ENCODE measurements at places on chromosomes 4 and X.

GRCh38 chr4:4856071-4857000, 3.1 kb upstream of the MSX1 start:
- no peak for DNase-seq

DNA sequence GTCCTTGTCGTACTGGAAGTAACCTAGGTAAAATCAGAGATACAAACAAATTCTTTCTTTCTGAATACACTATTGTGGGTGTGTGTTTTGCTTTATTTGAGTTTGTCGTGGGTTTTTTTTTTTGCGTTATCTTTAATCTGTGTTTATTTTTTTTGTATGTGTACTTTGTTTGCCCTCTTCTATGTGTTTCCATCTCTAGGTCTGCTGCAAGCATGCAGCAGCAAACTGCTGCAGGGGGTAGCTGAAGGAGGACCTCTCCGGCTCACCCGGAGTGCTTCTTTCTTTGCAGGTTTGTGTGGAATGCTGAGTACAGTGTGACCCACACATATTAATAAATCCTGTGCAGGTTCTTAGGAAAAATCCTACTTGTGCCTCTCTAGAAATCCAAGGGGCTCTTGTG, 64.8 kb downstream of the FNIP2 start:
- DNase-seq, result no peak

DNA sequence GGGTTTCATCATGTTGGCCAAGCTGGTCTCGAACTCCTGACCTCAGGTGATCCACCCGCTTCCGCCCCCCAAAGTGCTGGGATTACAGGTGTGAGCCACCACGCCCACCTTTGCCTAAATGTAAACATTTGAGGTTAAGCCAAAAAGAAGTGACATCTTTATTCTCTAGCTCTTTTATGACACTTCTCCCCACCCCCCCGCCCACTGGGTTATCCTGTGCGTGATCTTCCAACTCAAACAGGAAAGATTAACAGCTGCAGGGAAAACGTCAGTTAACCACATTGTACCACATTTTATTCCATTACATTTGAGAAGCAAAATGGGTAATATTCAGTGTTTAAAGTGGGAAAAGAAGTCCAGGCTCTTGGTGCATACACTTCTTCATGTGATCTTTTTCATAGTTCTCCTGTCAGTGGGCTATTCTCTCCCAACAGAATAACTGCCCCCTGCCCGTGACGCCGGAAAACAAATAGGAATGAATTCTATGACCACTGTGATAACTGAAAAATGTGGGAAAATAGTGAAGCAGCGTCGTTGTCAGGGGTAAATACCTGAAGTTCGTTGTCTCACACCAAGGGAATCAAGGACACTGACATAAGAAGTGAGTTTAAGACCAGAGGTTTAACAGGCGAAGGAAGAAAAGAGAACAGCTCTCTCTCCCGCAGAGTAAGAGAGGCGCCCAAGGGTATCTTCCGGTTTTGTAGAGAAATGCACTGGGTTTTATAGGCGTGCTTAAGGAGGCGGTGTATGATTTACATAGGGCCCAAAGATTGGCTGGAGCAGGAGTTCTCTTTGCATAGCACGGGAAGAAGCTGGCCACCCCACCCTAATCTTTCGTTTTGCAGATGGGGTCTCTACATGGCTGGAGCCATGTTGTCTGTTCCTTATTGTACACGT, 9.7 kb upstream of the SRD5A3 start:
- no peak for DNase-seq

- DNase-seq, result peak; percentile 58
Observed at GRCh38 chr4:184417802-184418511, 56.4 kb downstream of the IRF2 start.

DNA sequence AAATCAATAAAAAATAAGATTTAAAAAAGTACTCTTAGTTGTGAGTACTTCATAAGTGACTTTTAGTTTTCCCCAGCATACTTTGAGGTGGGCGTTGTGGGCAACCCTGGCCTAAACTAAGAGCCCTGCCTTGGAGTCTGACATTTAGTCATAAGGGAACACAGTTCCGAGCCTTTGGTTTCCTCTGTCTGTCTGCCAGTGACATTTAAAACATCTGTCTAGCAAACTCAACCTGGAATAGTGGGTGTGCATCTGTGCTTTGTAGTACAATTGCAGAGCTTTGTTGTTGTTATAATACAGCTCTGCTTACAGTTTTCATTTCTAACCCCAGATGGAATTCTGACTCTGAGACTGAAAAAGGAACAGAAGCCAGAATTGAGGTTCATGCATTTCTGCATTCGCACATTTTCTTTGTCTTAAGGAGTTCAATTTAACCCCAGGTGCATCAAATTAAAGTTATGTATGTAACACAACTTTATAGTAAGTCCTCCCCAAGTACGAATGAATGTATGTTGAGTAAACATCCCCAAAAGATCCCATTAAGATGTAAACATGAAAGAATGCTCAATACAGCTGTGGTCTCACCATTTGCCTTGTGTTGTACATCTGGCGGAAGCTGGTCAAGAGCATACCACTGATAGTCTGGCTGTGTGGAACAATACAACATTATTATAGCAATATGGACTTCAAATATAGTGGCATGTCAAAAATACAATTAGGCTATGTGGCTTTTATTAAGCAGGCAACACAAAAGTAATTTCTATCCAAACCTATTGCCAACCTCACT, 25.9 kb downstream of the TNIP3 start:
- no peak for DNase-seq

DNA sequence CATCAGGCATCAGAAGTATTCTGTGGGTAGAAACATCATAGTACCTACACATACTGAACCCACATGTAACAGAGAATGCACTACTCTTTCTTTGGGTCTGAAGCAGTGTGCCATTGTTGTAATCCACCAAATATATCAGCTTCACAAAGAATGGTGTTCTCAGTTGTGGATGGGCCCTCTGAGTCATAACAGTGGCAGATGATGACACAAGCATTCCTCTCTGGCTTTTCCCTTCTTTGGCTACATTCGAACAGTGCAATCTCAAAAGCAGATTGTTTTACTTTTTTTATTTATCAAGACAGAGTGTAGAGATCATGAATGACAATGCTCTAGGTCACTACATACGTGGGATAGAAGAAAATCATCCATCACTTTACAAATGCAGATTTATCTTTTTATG, 247.2 kb upstream of the EPHA5 start:
- DNase-seq, result no peak

DNA sequence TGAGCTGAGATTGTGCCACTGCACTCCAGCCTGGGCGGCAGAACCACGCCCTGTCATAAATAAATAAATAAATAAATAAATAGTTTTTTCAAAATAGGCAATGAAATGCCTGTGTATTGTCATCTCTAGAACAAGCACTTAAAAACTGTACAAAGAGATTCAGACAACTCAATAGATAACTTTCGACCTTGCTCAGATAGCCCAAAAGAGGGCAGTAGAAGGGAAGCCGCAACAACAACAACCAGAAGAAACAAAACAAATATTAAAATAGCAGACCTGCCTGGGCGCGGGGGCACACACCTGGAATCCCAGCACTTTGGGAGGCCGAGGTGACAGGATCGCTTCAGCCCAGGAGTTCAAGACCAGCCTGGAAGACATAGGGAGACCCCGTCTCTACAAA, 9.4 kb upstream of the CLDN34 start:
- DNase-seq, result no peak

GRCh38 chrX:73851014-73852009, 288.3 kb downstream of the CHIC1 start:
- DNase-seq, result peak; percentile 40

DNA sequence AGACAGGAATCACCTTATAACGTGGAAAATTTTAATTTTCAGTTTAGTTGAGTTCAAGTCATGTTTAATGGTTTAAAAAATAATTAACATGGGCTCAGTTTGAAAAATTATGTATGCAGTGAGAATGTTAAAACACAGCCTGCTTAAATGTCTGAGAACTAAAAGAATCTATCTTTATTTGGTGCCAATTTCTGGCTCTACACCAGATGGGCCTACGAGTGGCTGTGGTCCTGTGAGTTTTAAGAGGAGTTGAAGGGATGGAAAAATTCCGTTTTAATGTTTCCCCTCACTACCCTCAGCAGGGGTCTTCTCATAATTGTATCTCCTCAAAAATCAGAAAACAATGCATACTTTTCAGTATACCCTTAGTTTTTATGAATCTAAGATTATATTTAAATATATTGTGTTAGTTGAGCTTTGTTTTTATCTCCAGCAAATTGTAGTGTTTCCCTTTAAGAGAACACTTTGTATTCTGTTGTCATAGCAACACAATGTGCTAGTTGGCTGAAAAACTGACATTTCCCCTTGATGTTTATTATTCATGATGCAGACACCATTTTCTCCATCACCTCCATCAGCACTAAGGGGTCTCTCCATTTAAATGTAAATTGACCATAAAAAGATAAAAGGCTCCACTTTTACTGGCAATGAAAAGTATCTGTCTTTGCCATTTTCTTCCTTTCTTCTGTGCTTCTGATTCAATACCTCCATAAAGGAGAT, 393.5 kb upstream of the GRIA3 start:
- DNase-seq, result no peak

DNA sequence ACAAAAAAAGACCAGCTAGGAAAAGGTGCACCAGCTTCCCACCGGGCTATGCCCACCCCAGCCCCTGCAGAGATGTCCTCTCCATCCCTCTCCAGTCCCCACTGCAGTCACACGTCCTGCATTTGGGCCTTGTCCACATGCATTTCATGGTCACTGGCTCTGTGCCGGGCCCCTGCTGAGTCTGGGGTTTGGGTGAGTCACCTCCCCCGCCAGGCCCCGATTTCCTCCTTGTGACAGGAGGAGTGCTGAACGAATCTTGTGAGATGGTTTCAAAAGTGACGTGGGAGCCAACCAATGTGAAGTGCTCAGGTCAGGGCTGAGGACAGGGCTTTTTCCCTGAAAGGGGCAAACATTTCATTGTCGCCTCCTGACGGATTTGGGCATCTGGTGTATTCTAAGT, 7.1 kb downstream of the CPZ start:
- DNase-seq, result no peak

DNA sequence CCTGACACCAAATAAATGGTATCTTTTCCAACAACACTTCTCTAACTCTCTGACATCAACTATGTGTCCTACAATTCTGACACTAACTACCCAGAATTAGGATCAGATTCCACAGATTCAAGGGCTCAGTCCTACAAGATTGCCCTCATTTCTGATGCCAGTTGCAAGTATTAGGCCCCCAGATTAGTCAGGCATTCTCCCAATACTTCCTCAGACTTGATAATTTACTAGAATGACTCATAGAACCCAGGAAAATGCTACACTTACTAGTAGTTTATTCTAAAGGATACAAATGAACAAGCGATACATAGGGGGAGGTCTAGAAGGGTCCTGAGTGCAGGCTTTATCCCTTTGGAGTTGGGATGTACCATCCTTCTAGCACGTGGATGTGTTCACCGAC, 8.5 kb downstream of the TIGD2 start:
- no peak for DNase-seq

GRCh38 chrX:111567542-111568255, 56.3 kb downstream of the SERTM2 start:
- DNase-seq, result no peak

GRCh38 chr4:146453181-146453807, 68.4 kb downstream of the SLC10A7 start:
- DNase-seq, result no peak

- DNase-seq, result peak; percentile 65
Observed at GRCh38 chr4:3355266-3355748, 62.5 kb downstream of the RGS12 start.

DNA sequence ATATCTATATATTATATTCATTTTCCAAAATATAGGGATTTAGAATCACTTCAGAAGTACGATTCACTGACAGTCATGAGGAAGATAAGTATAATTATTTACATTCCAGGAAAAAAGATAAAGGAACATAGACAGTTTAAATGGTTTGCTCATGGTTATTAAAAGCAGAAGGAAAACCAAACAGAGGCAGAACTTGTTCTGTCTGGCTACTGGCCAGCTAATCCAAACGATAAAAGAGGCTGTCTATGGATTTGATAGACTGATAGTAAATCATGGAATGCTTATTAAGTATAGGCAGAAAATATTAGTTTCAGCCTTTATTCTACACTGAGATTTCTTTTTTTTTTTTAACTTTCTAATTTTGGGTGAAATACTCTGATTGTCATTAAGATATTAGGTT, 50.2 kb downstream of the RPGR start:
- DNase-seq, result no peak

GRCh38 chr4:173910891-173911290, 372.6 kb downstream of the FBXO8 start:
- DNase-seq, result no peak

GRCh38 chr4:177339477-177340374, 30.1 kb downstream of the NEIL3 start:
- DNase-seq, result peak; percentile 32

GRCh38 chrX:8204943-8205342, 33.9 kb upstream of the VCX2 start:
- DNase-seq, result no peak

- DNase-seq, result no peak
Observed at GRCh38 chr4:71107726-71108125, 114.3 kb downstream of the DCK start.

- DNase-seq, result no peak
Observed at GRCh38 chrX:9846631-9847030, 60.4 kb downstream of the SHROOM2 start.

DNA sequence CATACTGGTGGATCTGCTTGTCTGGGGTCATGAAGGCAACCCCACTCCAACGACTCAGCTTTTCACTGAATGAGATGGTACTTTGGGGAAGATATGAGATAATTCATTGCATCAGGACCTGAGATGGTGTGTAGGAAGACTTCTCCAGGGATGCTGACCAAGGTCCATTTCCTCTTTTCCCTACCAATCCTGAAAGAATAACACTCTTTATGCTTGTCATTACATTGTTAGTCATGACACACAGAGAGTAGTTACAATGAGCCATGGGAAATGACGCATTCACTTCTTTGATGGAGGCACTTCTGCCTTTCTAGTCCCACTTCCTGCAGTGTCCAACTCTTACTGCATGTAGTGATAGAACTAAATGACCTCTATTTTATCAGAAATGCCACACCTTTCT, 58.6 kb downstream of the AREG start:
- DNase-seq, result no peak

GRCh38 chr4:130814896-130815295, 1718.9 kb downstream of the C4orf33 start:
- DNase-seq, result no peak

GRCh38 chrX:50097071-50097470, 103.7 kb downstream of the AKAP4 start:
- no peak for DNase-seq

DNA sequence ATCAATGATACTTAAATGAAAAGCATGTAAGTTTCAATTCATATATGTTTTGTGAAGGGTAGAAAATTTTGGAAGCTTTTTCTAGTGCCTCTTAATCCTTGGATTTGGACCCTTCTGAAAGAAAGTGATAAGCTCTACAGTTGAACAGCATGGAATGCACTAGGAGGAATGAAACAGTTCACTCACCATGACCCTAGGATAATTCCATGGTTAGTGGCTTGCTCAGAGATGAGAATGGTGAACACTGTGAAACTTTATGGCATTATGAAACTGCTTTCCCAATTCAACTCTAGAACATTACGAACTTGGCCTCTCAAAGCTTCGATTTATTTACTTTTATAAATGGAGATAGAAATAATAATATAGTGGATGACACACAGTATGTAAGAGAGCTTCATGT, 88.9 kb upstream of the FAT4 start:
- DNase-seq, result no peak

- no peak for DNase-seq
Observed at GRCh38 chr4:88446124-88446523, 10.8 kb upstream of the HERC5 start.

GRCh38 chrX:148120999-148121623, 140.0 kb downstream of the FMR1NB start:
- DNase-seq, result no peak
